Fibroblast of skin of left biceps (primary cell): ENCODE measurements at places on chromosomes 1 and 21.

- DNase-seq: peak; percentile 53
These were observed 183.6 kb downstream of the GIPC2 start for GRCh38 chr1:78229344-78229743.

DNA sequence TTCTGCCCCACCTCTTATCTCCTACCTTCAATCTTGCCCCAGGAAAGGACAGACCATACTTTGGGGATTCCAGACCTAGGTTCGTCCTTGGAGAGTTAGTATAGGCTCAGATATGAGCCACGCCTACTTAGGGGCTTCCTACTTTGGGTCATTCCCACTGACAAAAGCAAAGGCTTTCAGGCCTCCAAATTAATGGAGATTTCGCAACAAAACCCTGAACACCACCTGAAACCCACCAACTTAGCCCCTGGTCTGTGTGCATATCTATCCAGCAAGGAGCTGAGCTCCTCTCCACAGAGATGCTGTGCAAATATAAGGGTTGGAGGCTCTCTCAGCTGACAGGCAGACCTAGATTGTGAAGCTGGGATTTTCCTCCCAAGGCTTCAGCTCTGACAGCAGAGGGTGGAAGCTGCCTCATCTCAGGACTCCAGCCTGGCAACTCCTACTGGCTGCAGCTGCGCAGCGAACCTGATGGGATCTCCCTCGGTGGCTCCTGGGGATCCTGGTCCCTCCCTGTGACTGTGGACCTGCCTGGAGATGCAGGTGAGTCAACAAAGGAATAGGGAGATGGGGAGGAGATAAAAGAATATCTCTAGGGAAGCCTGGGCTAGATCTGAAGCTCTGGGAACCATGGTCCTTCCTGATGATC lies 2.1 kb downstream of the MPL start:
- no peak for DNase-seq

- peak; percentile 72 for DNase-seq
These were observed 6.9 kb upstream of the A3GALT2 start for GRCh38 chr1:33327587-33328325.

DNA sequence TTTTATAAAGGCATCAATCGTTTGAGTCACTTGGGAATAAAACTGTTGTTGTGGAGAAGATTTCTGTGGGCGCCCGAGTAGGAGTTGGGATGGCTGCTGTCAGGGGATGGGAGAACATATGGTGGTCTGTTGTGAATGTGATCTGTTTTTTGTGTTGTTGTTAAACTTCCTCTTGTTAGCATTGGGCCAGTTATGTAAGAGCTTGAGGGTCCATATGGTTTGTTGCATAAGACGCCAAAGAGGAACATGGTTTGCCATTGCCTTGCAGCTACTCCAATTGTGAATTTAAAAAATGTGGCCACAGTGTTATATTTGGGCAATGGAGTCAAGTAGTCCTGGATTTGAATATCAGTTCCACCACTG lies 136.1 kb upstream of the JUN start:
- DNase-seq: no peak

DNA sequence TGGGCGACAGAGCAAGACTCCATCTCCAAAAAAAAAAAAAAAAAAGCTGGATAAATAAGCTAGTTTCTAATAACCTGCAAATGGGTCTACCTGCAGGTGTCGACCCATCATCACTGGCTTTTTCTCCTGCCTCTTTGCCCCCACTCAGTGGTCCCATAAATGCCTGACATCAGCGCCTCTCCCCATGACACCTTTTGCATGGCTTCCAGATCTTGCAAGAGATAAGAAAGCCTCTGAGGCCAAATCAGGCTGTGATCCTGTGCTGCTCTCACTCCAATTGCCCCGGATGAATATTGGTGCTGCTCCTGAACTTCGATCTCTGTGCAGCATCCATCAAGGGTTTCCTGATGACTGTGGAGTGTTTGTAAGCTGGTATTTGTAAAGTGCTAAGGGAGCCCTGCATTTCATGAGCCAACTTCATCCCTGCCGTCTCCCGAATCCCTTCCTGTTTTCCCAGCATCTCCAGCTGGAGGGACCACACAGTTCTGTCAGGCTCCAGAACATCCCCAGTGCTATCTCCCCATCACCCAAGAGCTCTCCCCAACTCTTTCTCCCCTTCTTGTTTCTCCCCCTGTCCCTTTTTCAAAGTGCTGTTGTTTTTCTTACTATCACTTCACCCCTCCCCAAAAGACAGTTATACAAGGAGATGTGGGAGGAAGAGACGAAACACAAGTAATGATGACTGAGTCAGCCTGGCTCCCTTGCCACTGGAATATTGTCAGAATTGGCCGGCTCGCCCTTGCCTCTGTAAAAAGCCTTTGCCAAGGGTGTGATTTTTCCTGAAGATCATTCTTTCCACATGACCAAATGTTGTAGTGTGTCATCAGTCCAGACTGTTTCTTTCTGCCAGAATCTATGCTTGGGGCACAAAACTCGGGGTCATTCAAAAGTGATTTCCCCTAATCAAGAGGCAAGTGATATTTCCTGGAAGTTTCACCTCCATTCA lies 2.8 kb upstream of the EFHD2 start:
- DNase-seq: peak; percentile 33
